ENCODE measurements at places on chromosomes 12 and 14.

DNA sequence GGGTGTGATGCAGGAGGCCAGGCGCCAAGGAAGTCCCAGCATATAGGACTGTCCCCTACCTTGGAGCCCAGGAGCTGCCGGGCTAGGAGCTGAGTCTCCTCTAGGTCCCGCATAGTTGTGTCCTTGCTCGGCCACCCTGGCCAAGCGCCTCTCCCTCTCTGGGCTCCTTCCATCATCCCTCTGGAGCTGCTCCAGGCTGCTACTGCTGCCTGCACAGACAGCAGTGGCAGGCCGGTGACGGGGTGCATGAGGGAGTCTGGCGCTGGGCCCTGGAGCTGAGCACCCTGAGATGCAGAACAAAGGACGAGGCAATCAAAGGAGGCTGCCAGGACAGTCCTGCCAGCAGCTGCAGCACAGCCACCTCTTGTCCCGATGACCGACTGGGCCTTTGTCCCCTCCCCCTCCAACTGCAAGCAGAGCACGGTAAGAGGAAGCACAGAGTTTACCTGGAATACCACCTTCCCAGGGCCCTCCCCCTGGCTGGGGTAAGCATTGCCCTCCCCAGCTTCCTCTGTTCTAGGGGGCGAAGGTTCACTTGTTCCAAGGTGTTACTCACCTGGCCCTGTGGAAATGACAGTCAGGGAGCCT, 10.4 kb downstream of the DTX1 start:
- H3K4me3 ChIP-seq = no peak overlapping the region
- H3K27me3 ChIP-seq = no peaks in the 10 kb centered on the region
- no peak for DNase-seq
- H3K4me1 ChIP-seq = peaks cover 4% of the 10 kb centered on the region

GRCh38 chr12:52245259-52245961, 12.4 kb downstream of the KRT7 start:
- DNase-seq = no peak
- H3K27ac ChIP-seq = no peak overlapping the region
- peaks cover 3% of the 10 kb centered on the region for H3K27me3 ChIP-seq
- no peaks in the 10 kb centered on the region for H3K36me3 ChIP-seq

DNA sequence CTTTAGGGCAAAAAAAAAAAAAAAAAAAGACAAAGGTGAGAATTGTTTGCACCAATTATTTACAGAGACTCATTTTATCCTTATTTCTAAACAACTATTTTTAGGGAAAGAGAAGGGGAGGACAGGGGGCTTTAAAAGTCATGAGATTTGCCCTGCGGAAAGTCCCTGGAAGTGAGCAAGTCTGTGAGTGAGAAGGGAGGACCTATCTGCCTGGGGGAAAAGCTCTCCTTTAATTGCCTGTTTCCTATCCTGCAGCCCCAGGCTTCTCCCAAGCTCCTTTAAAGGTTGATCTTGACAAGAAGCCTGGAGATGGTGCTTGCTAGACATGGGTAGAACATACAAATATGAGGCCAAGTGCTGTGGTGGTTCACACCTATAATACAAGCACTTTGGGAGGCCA, 8.3 kb upstream of the CHST11 start:
- no peaks in the 10 kb centered on the region for H3K27me3 ChIP-seq
- peaks cover 4% of the 10 kb centered on the region for H3K4me1 ChIP-seq
- H3K27ac ChIP-seq = no peak overlapping the region
- no peak for DNase-seq
- no peak overlapping the region for H3K4me3 ChIP-seq
- H3K36me3 ChIP-seq = no peaks in the 10 kb centered on the region

DNA sequence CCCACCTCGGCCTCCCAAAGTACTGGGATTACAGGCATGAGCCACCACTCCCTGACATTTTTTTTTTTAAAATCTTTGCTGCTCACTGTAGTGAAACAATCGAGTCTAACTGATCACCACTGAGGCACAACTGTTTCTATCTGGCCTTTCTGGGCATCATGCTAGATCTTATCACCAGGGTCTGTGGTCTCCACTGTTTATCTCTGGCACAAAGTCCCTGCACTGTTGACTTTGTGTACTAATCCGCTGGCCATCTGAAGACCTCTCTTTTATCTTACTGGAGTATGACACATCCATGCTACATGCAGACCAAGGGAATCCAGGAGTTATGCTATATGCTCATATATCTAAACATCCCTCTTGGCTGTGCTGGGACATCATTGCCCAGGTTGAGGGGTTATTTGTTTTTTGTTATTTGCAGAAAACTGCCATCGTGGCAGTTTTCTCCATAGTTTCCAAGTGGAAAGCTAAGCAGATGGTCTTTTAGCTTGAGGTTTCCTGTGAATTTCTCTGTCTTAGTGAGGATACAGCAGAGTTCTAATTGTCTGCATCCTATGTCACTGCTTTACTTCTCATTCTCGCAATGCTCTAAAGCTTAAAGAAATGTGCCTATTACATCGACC, 456.9 kb downstream of the CCER1 start:
- H3K27ac ChIP-seq = no peak overlapping the region
- H3K4me1 ChIP-seq = no peaks in the 10 kb centered on the region
- no peaks in the 10 kb centered on the region for H3K27me3 ChIP-seq
- no peaks in the 10 kb centered on the region for H3K36me3 ChIP-seq

DNA sequence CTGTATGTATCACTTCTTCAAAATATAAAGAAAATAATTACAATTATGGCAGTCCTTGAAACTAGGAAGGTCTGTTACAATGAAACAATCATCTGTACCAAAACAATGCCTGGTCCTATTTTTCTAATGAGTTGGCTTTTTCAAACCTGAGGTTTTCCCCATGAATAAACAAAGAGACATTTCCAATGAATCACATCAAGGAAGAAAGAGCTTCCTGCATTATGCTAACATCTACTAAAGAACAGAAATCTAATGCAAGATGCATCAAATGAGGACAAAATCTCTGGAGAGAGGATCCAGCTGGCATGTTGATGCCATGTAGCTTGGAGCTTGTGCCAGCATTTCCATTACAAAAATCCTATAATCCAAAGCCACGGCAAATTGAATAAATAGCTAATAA, 29.3 kb downstream of the NIN start:
- DNase-seq = no peak
- no peaks in the 10 kb centered on the region for H3K27me3 ChIP-seq
- no peaks in the 10 kb centered on the region for H3K36me3 ChIP-seq

- H3K36me3 ChIP-seq = no peaks in the 10 kb centered on the region
- H3K4me1 ChIP-seq = no peaks in the 10 kb centered on the region
- H3K27me3 ChIP-seq = no peaks in the 10 kb centered on the region
- H3K4me3 ChIP-seq = no peak overlapping the region
These were observed 333.0 kb downstream of the CCER1 start for GRCh38 chr12:90621927-90622326.

DNA sequence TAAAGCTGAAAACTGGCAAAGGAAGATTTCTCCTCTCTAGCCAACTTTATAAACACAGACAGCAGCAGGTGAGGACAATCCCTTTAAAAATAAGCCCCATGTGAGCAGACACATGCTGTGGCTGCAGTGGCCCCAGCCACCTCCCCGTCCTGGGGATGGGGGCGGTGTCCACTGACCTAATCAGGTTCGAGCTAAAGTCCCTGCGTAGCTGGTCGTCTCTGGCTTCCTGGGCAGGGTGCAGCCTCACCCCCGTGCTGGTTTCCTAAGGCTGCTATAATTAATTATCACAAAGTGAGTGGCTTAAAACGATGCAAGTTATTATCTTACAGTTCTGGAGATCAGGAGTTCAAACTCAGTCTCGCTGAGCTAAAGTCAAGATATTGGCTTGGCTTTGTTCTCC, 1.0 kb downstream of the BDKRB1 start:
- DNase-seq = no peak
- no peaks in the 10 kb centered on the region for H3K4me1 ChIP-seq
- no peak overlapping the region for H3K4me3 ChIP-seq
- H3K36me3 ChIP-seq = no peaks in the 10 kb centered on the region
- H3K27me3 ChIP-seq = no peaks in the 10 kb centered on the region
- no peak overlapping the region for H3K27ac ChIP-seq

DNA sequence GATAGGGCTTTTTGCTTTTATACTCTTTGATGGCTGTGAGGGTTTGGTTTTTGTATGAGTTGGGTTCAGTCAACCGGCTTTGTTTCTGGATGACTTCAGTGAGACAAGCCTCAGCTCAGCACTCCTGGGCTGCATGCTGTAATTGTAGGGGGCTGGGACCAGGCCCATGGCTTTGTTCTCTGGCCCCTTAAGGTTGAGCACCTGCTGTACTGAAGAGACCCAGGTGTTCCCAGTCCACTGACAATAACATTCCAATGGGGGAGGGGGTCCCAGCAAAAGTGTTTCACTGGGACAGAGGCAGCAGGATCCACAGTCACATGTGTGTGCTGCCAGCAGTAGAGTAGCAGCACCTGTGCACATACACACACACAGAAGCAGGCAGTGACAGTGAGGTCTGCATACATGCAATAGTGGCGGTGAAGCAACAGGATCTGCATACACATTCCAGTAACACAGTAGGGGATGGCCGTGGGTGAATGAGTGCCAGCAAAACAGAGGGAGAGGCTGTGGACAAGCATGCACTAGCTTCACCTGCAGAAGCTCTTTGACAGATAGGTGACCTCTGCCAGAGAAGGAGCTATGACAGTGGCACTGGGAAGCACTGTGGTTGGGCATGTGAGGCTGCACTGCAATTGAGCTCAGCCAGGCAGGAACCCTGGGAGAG, 240.4 kb downstream of the ASCL1 start:
- peaks cover 5% of the 10 kb centered on the region for H3K4me1 ChIP-seq
- no peaks in the 10 kb centered on the region for H3K36me3 ChIP-seq
- no peak overlapping the region for H3K4me3 ChIP-seq
- no peak overlapping the region for H3K27ac ChIP-seq
- no peaks in the 10 kb centered on the region for H3K27me3 ChIP-seq

GRCh38 chr12:28550757-28551704, 360.8 kb downstream of the CCDC91 start:
- peaks cover 1% of the 10 kb centered on the region for H3K4me1 ChIP-seq
- no peak overlapping the region for H3K27ac ChIP-seq
- H3K27me3 ChIP-seq = no peaks in the 10 kb centered on the region
- H3K36me3 ChIP-seq = no peaks in the 10 kb centered on the region
- H3K4me3 ChIP-seq = no peak overlapping the region
- no peak for DNase-seq

DNA sequence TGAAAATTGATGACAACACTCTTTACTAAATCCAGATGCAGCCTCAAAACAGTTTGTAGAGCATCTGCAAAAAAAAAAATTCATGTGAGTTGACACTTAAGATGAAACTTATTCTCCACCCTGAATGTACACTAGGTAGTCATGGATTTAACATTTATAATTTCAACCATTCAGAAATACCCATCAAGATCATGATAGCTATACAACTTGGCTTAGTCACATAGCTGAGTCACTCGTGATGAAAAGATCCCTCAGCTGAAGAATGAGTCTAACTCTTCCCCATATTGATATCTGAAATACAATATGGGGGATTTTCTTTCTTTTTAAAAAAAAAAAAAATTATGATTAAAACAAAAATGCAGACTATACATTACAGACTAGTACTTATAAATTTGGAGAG, 104.8 kb upstream of the PLEKHG7 start:
- DNase-seq = no peak
- H3K4me1 ChIP-seq = no peaks in the 10 kb centered on the region
- H3K27ac ChIP-seq = no peak overlapping the region
- no peaks in the 10 kb centered on the region for H3K27me3 ChIP-seq

- no peaks in the 10 kb centered on the region for H3K27me3 ChIP-seq
- H3K27ac ChIP-seq = no peak overlapping the region
- no peaks in the 10 kb centered on the region for H3K36me3 ChIP-seq
- no peak overlapping the region for H3K4me3 ChIP-seq
These were observed 22.3 kb upstream of the TDRD9 start for GRCh38 chr14:103905842-103906456.

DNA sequence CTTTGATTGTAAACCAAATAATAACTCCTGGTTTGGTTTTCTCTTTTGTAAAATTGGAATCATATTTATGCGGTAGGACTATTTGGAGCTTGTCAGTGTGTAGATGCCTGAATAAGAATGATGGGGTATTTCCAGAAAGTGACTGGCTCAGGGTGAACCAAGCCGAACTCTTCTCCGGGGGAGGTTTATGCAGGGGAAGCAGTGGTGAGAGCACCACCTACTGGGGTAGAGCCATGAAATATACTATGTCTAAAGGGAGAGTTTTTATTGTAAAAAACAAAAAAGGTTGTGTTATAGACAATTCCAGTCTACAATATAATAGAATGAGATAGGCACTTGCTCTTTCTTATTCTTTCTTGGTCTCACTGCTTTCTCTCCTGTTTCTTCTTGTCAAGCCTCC, 222.9 kb upstream of the SLC16A7 start:
- no peaks in the 10 kb centered on the region for H3K27me3 ChIP-seq
- DNase-seq = peak; percentile 37
- no peaks in the 10 kb centered on the region for H3K36me3 ChIP-seq
- no peaks in the 10 kb centered on the region for H3K4me1 ChIP-seq
- no peak overlapping the region for H3K27ac ChIP-seq

- no peak for DNase-seq
- H3K27ac ChIP-seq = no peak overlapping the region
- peaks cover 3% of the 10 kb centered on the region for H3K36me3 ChIP-seq
- no peaks in the 10 kb centered on the region for H3K27me3 ChIP-seq
- H3K4me1 ChIP-seq = no peaks in the 10 kb centered on the region
These were observed 181.2 kb downstream of the PELI2 start for GRCh38 chr14:56299306-56299984.

DNA sequence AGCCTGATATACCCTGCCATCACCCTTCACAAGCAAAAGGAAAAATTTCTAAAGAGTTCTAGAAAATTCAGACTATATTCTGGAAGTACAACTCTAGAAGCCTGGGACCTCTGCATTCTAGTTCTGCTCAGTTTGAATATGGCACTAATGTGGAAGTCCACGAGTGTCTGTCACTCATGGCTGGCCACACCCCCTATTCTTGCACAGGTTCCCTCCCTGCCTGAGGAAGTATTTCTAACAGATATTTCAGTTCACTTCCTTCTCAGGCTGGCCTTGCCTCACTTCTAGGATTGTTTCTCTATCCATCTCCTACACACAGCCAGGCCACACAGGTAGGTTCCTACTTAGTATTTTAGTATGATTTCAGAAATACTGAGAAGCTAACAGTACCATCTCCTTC, 67.4 kb downstream of the PHLDA1 start:
- no peak for DNase-seq
- H3K27ac ChIP-seq = no peak overlapping the region
- no peaks in the 10 kb centered on the region for H3K36me3 ChIP-seq
- no peak overlapping the region for H3K4me3 ChIP-seq
- peaks cover 2% of the 10 kb centered on the region for H3K4me1 ChIP-seq
- no peaks in the 10 kb centered on the region for H3K27me3 ChIP-seq

DNA sequence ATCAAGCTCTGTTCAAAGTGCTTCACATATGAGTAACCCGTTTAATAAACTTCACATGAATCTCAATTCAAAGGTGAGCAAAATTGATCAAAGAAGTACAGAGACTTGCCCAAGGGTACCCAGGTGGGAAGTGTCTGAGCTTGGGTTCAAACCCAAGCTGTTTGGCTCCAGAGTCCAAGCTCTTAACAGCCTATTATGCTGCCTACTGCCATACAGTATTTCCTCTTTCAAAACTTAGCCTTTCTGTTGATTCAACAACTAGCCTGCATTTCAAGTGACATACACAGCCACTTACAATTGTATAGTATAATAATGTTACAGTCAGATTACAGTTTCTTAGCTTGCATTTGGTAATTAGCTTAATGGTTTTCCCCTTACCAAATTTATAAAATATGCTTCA, 29.7 kb downstream of the FRMD6 start:
- no peaks in the 10 kb centered on the region for H3K4me1 ChIP-seq
- DNase-seq = no peak

Measured in iPS DF 6.9 (cell line).